ENCODE measurements at places on chromosomes 1 and 21. TPM values are rescaled to one million over a fixed set of nuclear protein-coding genes. Genes with fewer than 3 reads are reported as not detected.
A peak's percentile ranks its signal among the peaks of the same experiment; 100 is the strongest.

The FLVCR1 gene
- total RNA-seq = 12.6 TPM

GRCh38 chr1:106755682-106756406 lies 300.6 kb upstream of the PRMT6 start:
- no peak for DNase-seq
- no peaks in the 10 kb centered on the region for H3K27me3 ChIP-seq
- H3K27ac ChIP-seq = no peak overlapping the region
- H3K4me1 ChIP-seq = no peaks in the 10 kb centered on the region
- H3K4me3 ChIP-seq = no peak overlapping the region

DNA sequence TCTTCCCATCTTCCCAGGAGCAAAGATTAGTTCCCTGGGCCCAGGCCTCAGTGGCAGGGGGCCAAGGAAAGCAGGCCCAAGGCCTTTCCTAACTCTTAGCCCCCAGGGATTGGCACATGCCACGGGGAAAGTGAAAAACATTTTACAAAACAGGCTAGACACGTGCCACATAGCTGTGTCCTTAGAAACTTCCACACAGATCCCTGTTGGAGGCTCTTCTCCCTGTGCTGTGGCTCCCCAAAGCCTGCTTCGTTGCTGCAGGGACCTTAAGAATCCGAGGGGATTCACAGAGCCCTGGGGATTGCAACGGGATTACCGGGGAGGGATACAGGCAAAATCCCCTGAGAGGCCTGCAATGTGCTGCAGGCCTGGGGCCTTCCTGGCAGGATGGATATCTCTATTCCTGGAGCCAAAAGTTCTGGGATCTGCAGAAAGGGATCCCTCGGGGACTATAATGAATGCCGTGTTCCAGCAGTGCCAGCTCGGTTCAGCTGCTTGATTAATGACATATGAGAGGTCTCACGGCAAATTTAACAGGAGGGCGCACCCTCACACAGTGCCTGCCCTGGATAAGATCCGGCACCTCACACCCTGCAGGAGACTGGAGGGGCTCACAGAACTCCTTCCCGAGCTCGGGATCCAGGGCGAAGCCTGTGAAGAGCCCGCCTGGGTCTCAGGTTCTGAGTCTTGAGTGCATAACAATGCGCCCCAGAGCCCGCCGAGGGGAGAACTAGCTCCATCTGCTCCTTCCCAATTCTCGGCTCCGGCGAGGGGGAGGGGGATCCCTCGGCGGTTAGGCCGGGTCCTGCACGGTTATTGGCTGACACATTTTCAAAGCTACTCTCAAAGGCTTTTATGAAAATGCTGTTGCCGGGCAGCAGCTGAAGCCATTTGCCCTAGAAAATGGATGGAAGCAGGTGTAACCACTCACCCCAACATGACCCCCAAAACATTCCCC lies 15.3 kb upstream of the RGS8 start:
- H3K36me3 ChIP-seq = no peaks in the 10 kb centered on the region
- peaks cover 47% of the 10 kb centered on the region for H3K27me3 ChIP-seq
- no peaks in the 10 kb centered on the region for H3K4me1 ChIP-seq
- no peak for DNase-seq
- H3K4me3 ChIP-seq = no peak overlapping the region

The SMYD3 gene
- 22.7 TPM for total RNA-seq

DNA sequence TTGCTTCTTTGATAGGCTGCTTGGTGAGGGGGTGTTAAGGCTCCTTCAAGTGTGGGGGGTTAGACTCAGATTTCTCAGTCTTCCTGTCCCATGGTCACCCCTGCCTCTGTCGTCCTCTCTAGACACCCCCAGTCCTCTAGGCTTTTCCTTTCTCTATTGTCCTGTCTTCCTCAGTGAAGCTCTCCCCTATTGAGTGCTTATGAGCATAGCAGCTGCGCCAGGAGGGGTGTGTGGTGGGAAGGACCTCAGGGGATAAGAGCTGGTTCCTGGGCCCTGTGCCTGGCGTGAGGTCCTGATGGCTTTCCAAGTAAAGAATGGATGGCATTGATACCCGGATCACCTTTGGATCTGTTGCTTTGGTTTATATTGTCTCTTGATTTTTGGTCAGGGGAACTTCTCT lies 69.1 kb downstream of the DIP2A start:
- no peak overlapping the region for H3K4me3 ChIP-seq
- peaks cover 34% of the 10 kb centered on the region for H3K36me3 ChIP-seq
- DNase-seq = no peak
- no peaks in the 10 kb centered on the region for H3K27me3 ChIP-seq

DNA sequence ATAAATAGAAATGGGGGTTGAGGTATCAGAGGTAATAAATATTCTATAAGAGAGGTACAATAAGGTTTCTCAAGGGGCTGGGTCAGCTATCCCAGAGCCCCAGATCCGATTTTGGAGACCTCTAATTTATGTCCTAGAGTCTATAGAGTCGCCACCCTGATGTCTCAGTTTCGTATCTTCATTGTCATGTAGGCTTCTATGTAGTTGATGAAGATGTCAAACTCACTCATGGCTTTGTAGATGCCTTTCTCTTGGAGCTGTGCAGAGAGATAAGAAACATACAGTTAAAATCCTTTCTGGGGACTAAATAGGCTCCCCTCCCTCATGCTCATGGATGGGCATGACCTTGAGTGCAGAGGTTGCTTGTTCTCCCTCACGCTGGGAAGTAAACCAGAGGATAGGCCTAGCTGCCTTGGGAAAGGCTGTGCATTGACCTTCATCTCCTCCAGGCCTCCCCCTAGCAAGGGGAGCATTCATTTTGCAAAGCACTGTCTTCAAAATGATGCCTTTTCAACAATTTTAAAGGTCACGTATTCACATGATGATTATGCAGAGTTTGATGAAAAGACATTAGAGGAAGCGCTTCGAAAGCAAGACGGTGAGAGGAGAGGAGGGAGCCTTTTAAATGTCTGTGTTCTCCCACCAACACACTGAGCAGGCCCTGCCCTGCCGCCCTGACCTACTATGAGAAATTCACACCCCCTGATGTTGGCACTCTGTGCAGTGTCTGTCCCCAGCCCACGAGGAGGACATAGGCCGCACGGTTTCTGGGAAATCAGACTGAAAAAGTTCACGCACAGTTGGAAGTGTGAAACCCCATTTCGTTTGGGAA lies 1.9 kb upstream of the IL19 start:
- peaks cover 32% of the 10 kb centered on the region for H3K27me3 ChIP-seq
- H3K4me3 ChIP-seq = peak overlapping the region; percentile 4
- peak overlapping the region; percentile 18 for H3K27ac ChIP-seq
- DNase-seq = no peak
- peaks cover 83% of the 10 kb centered on the region for H3K4me1 ChIP-seq
- H3K36me3 ChIP-seq = peaks cover 9% of the 10 kb centered on the region
